GM19239 (cell line): ENCODE measurements at places on chromosomes 5 and 9.

- DNase-seq: no peak
These were observed 1.4 kb downstream of the SUSD3 start for GRCh38 chr9:93059715-93060578.

DNA sequence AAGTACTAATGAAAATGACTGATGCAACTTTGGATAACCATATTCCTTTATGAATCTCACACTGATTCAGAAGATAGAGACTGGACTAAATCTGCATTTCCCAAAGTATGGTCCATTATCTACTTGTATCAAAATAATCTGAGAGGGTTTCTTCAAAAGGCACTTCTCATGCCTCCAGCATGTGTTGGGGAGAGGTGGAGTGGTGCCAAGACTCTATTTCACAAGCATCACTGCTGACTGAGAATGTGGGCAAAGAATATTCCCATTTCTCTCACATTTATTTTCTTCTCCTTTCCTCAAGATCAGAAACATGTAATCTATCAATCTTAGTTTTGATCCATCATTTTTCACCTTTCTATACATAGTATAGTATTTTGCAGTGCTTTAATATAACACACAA lies 135.4 kb downstream of the GABRB2 start:
- DNase-seq: no peak

DNA sequence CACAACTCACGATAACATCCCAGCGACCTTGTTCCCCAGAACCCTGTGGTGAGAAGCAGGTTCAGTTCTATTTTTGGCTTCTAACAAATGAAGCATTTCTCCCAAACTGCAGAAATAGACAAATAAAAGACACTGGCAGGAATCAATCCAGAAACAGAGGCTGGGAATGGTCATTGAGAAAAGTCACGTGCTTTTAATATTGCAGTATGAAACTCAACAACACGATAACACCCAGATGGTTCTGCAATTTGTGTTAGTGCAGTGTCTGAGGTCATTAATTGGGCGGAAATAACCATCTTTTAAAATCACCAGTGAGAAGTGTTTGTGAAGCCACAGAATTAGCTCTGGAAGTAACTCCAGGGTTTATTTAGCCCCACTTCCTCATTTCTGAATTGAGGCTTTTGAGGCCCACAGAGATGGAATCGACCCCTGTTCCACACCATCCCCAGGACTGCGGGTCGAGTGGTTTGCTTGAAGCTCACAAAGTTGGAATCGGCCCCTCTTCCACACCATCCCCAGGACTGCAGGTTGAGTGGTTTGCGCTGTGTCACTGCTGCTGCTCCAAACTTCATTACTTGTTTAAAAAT lies 164.7 kb upstream of the IRX4 start:
- DNase-seq: no peak

GRCh38 chr9:522658-523057 lies 308.0 kb downstream of the DOCK8 start:
- no peak for DNase-seq

DNA sequence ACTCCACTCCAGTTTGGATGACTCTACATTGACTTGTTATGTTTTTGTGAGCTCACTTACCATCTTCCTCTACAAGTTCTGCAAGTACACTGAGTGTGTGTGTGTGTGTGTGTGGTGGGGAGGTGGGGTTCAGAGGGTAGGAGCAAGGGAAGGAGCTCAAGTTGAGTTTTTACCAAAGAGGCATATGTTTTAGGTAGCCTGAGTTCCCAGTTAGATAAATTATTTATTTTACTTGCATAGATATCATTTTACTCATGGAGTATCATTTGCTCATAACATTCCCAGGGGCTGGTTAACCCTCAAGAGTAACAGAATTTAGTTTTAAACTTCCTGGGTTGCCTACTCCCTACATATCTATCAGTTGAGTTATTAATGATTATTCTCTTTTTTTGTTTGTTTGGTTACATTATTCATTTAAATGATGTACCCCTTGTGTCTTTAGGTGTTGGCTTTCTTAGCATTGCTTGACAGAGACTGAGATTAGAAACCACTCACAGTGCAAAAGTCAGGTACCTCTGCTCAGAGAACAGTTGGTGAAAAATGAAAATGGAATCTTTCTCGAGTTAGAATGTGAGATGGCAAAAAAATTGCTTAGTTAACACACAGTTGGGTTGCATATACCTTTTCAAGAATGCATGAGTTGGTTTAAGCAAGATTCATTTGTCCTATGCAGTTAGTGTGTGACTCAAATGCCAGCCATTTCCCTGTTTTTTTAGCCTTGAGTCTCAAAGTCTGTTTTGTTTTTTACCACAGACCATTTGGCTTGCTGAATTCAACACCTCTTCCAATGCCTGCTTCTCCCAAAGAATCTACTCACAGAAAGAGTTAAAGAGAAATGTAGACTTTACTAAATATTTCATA lies 29.2 kb downstream of the TNFSF8 start:
- DNase-seq: no peak

GRCh38 chr9:38652486-38652885 lies 32.1 kb upstream of the ANKRD18A start:
- no peak for DNase-seq

- no peak for DNase-seq
These were observed at the start of gene SH3TC2 for GRCh38 chr5:149063017-149063687. Gene SH3TC2, minus strand, starts transcription at chr5:149063062. Its CDS starts 40 bp downstream, at chr5:149063022.

- no peak for DNase-seq
These were observed 521.7 kb downstream of the RAB3C start for GRCh38 chr5:59104400-59105127.

- DNase-seq: no peak
These were observed 17.7 kb downstream of the POU5F2 start for GRCh38 chr5:93723681-93724080.

DNA sequence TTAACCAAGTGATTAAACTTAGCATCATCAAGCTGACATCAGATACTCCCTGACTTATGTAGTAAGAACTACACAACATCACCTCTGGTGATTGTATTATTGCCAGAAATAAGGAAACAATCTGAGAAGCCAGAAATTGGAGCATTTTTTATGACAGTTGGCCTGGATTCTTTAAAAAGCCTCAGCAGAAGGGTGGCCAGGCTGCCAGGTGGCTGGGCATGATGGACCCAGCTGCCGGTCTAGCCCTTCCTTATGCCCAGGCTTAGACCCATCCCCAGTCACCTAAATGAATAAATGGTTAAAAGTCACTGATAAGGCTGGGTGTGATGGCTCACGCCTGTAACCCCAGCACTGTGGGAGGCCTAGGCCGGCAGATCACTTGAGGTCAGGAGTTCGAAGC lies 12.8 kb downstream of the OR1K1 start:
- no peak for DNase-seq

GRCh38 chr5:156350256-156350655 lies 23.3 kb downstream of the SGCD start:
- no peak for DNase-seq

DNA sequence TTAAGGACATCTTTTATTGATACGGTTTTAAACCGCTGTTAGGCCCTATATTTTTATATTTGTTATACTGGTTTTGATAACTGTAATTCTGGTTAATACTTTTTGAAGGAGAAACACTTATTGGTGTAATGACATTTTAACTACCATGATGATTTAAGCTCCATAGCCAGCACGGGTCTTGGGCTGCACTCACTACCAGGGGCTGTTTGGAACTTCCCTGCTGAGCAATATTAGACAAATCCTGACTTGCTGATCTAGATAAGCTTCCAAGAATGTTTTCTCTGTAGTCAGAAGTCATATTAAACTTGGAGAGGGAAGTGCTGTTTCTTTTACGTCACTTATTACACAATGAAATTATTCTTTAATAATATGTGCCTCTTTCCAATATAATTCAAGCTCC lies 540.0 kb upstream of the GRAMD2B start:
- no peak for DNase-seq

DNA sequence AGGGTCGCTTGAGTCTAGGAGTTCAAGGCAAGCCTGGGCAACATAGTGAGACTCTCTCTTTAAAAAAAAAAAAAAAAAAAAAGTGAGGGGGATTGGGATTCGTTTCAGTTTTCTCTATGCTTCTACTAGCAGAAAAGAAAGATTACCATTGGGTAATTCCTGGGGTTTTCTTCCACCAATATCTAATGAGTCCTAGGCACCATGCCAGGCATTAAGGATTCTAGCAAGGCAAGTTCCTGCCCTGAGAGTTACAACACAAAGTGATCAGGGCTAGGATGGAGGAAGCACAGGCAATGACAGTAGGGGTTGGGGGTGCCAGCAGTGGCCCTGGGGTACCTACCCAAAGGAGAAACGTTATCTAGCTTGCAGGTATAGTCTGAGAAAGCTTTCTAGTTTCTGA lies 90.8 kb downstream of the PCDH1 start:
- no peak for DNase-seq

DNA sequence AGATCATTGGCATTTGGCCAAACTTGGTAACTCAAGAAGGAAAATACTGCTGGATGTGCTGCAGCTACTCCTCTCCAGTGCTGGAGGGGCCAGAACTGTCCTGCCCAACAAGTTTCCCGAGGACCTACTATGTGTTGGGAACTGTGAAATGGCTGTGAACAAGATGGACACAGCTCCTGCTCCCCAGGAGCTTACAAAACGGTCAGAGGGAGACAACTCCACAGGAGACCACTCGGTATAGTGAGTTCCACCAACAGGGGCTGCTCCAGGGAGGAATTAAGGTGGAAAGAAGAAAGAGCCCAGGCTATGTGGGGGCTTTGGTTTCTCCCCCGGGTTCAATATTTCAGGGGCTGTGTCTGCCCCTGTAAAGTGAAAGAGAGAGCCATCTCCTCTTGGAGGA lies 78.8 kb downstream of the GNA14 start:
- no peak for DNase-seq

DNA sequence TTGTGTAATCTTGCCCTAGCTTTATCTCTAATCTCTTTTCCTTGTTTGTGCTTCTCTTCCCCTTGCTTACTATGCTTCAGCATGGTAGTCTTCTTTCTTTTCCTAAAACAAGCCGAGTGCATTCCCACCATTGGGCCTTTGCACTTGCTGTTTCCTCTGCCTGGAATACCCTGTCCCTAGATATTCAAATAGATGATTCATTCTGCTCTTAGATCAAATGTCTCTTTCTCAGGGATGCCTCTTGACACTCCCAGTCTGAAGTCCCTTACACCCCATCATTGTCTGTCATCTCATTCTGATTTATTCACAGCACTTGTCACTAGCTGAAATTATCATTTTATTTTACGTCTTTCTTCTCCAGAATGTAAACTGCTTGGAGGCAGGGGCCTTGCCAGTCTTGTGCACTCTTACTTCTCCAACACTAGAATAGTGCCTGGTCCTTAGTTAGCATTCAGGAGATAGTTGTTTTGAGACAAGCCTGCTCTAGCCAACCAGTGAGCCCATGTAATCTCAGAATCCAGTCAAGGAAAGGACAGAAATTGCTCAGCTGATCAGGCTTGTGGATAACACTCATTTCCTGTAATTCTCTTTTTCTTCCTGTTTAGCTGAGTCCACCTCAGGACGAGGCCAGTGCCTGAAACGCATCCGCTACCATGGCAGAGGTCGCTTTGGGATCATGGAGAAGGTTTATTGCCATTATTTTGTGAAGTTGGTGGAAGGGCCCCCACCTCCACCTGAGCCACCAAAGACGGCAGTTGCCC lies 25.4 kb downstream of the MRPL22 start:
- no peak for DNase-seq

- no peak for DNase-seq
These were observed 906 bp downstream of the SLC25A51 start for GRCh38 chr9:37902796-37903646.

DNA sequence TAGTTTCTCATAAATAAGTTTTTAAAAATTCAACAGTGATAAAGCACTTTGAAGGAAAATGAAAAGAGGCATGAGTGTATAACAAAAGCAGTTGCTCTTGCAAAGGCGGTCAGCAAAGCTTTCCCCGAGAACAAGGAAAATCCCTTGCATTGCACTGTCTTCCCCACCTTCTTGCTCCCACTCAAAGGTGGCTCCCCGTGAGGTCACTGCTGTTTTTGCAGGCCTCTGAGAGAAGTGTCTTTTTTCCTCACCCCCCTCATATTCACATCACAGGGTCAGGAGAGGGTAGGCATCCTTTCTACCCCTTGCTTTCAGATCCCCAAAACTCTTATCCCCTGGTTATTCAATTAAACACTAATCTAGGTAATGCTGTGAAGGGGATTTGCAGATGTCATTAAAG lies 15.2 kb upstream of the SLC36A1 start:
- DNase-seq: no peak

DNA sequence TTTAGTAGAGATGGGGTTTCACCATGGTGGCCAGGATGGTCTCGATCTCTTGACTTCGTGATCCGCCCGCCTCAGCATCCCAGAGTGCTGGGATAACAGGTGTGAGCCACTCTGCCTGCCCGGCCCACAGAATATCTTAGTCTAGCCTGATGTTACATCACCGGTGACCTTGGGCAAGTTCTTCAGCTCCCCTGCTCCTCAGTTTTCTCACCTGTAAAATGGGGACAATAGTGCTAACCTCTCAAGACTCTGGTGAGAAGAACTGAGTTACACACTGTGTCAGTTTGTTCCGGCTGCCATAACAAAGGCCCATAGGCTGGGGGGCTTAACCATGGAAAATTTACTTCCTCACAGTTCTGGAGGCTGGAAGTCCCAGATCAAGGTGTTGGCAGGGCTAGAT lies 12.5 kb upstream of the HABP4 start:
- DNase-seq: no peak

DNA sequence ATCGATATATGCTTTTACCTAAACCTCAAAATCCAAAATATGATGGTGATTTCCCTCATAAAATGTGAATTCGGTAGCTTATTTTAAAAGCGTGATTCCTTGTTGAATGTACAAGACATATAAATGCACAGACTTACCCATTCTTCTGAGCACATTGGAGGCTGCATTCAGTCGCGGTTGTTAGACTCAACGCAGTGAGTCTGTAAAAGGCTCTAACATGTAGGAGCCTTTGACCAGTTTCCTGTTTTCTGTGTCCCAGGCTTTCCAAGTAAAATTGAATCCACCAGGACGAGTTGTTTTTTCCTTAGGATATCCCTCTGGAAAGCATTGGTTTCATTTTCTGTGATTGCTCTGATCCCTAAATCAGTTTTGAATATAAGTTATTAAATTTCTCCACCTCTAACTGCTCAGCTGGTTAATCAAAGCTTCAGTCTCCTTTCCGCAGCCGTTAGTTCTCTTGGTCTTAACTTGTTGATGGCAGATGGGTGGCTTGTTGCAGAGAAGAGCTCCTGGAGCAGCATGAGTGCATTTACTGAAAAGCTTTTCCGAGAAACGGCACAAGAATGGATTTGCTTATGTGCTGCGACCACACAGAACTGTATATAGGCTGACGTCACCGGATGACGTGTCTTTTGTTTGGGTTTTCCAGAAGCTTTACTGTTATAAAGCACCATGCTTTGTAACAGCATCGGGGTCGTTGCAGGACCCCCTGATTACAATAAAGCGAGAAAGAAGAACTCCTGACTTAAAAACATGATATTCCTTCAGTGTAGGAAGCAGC lies at the start of gene LRRTM2:
Gene LRRTM2, minus strand, starts transcription at position 565 of the 781 bp plus-strand sequence. Its CDS starts 424 bp downstream, at position 141.
- DNase-seq: no peak

- DNase-seq: no peak
These were observed 18.1 kb upstream of the RPL26L1 start for GRCh38 chr5:172941067-172941516.
